T-helper 1 cell (primary cell): ENCODE measurements at places on chromosomes 5 and 9.

DNA sequence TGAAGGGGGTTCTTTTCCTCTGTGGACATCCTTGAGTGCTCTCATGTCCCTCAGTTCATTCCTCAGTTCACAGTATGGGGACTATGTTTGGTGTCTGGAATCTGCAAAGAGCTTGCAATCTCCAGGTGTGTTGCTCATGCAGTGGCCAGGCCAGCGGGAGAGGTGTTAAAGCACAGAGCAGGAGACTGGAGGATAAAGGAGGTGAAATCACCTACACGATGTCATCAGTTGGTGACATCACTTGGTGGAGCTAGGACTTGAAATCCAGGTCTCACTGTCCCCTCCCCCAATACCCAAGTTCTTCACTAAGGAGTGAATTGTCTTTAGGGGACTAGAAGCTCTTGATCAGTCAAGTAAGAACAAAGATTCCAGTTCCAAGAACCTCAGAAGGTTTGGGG lies 197.3 kb upstream of the ZNF618 start:
- DNase-seq = no peak

GRCh38 chr9:133944746-133945135 lies 47.4 kb downstream of the VAV2 start:
- no peak for DNase-seq

- no peak for DNase-seq
Measured at GRCh38 chr9:30935730-30936129, 1448.7 kb upstream of the ACO1 start.

- DNase-seq = no peak
Measured at GRCh38 chr5:5588386-5588785, 165.9 kb downstream of the ICE1 start.

DNA sequence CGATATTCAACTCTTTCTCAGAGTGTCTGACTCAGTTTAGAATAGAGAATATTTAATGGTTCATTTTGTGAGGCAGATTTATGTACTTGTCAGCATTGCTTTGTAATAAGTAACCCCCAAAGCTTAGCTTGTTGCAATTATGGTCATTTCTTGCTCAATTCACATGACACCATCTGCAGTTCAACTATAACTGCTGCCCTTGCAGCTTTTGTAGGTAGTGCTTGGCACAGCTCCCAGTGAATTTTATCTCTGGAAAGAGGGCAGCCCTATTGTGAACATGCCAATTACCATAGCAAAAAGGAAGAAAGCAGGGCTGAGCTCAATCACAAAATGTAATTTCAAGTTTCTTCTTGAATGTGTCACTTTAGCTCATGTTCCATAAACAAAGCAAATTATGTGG lies 1587.7 kb upstream of the ACO1 start:
- DNase-seq = no peak

DNA sequence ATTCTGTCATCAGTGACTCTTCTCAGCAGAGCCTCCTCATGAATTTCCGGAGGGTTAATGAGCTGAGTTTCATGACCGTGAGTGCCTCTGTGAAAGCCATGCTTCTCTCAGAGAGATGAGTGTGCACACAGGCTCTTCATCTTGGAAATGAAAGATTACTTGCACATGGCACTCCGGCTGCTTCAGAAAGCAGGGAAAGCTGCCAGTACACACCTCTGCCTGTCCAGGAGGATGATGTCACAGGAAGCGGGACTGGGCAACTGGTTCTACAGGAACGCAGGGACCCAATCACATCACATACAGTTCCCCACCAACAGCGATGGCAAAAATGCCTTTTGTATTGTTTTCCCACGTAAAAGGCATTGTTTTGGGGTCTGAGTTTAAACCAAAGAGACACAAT lies 286.0 kb upstream of the DAP start:
- DNase-seq = no peak

DNA sequence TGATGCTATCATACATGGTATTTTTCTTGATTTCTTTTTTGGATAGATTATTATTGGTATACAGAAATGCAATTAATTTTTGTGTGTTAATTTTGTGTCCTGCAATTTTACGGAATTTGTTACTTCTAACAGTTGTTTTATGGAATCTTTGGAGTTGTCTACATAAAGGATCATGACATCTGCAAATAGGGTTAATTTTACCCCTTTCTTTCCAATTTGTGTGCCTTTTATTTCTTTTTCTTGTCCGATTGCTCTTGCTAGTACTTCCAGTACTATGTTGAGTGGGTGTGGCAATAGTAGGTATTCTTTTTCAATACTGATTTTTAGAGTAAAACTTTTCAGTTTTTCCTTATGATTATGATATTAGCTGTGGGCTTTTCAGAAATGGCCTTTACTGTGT lies 111.5 kb downstream of the MACROH2A1 start:
- no peak for DNase-seq
